ENCODE measurements at places on chromosomes 2 and 18.

GRCh38 chr18:39371996-39372395 is 1806.4 kb upstream of the CELF4 start:
- no peak for DNase-seq

DNA sequence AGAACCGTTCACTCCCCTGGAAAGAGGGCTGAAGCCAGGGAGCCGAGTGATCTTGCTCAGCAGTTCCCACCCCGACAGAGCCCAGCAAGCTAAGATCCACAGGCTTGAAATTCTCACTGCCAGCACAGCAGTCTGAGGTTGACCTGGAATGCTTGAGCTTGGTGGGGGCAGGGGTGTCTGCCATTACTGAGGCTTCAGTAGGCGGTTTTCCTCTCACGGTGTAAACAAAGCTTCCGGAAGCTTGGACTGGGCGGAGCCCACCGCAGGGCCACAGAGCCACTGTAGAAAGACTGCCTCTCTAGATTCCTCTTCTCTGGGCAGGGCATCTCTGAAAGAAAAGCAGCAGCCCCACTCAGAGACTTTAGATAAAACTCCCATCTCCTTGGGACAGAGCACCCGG is 180.8 kb downstream of the WDR7 start:
- no peak for DNase-seq

DNA sequence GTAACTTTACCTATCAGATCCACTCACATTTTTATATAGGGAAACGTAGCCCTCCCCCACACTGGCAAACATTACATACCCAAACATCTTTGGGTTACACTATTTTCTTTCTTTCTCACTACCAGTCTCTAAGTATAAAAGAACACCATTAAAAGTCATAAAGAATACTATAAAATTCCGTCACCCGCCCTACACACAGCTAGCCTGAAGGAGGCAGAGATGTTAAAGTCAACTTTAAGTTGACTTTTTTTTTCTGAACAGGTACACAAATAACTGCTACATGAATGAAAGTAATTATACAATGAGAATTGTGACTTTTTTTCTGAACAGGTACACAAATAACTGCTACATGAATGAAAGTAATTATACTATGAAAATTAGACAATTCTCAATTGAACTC is 628.3 kb downstream of the NUP35 start:
- DNase-seq = no peak

DNA sequence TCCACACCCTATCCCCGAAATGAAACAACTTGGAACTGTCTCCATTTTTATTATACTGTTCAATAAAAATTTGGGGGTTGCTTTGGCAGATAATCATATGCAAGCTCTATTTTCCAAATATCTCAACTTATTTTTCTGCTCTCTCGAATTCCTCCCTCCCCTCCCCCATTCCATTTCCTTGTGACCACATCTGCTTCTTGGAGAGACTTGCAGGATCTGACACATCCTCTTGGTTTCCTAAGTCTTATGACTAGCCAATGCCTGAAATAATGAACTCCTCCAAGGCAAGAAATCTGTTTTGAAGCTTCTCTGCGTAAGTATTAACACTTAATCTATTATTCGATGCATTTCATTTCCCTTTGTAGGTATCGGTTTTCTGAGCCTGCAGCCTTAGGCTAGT is 16.1 kb downstream of the TGIF1 start:
- no peak for DNase-seq

DNA sequence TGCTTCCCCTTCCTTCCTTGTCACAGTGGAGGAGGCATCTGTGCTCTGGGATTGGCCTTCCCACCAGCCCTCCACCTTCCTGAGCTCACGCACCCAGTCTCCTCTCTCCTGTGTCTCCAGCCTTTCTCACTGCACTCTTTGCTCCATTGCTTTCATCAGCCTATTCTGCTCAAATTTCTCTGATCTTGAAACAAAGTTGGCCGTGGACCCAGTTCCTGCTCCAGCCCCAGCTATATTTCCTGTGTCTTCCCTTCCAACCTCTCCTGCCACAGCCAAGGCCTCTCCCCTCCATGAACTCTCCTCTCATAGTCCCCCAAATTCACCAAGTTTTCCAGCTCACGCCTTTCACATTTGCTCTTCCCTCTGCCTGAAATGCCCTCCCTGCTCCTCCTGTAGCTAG is 226.6 kb upstream of the AGAP1 start:
- no peak for DNase-seq

Measured in HuH-7 (cell line).